CD8-positive, alpha-beta memory T cell (primary cell): ENCODE measurements at places on chromosomes 6 and 20.

DNA sequence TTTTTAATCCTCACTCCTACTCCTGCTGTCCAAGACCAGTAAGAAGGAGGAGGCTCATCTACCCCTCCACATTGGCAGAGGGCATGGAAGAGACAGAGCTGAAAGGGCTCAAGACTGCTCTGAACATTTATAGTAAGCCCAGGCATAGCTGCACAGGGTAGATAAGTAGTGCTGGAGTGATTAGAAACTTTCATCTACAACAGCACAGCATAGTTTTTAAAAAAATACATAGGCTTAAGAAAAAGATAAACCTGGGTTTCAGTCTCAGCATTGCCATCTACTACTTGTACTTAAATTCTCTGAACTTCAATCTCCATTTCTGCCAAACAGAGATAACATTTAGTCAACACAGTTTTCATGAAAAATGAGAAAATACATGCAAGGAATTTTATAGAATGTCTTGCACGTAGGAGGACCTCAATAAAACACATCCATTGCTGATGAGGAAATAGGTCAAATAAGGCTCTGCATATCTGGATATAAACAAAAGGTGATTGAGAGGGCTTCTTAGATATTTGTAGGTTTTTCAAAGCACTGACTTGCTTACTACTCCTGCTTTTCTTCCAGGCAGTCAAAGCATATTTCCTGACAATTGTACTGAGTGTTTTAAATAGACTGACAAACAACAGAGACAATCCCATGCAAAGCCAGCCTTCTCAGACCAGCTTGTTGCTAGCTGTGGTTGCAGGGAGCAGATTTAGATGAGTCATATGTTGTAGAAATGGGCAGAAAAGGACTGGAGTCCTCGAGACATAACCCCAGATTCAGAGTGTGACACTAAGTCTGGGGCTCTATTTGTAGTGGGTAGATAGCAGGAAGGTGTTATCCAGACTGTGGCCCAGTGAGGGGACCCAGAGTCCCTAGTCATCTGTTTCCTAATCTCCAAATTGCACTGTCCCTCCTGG, 107.4 kb upstream of the TAB2 start:
- DNase-seq, result no peak

DNA sequence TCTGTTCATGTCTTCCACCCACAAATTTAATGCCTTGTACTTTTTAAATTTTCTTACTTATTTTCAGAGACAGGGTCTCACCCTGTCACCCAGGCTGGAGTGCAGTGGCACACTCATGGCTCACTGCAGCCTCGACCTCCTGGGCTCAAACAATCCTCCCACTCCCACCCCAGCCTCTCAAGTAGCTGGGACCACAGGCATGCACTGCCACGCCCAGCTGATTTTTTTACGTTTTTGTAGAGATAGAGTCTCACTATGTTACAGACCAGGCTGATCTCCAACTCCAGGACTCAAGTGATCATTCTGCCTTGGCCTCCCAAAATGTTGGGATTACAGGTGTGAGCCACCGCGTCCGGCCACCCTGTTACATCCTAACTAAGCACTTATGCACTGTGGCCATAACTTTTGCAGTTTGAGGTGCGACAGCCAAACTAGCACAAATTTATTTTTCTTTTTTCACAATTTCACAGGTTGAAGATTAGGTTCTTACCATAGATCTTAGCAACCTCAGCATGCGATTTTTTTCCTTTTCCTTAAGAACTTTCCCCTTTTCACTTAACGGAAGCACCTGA, 92.1 kb downstream of the EPB41L2 start:
- DNase-seq, result no peak

- DNase-seq, result no peak
These were observed 104.8 kb downstream of the ARID1B start for GRCh38 chr6:156881687-156882629.

- DNase-seq, result no peak
These were observed 3.1 kb downstream of the MYL9 start for GRCh38 chr20:36544134-36545018.

GRCh38 chr6:96450770-96451130, 70.9 kb upstream of the UFL1 start:
- no peak for DNase-seq

DNA sequence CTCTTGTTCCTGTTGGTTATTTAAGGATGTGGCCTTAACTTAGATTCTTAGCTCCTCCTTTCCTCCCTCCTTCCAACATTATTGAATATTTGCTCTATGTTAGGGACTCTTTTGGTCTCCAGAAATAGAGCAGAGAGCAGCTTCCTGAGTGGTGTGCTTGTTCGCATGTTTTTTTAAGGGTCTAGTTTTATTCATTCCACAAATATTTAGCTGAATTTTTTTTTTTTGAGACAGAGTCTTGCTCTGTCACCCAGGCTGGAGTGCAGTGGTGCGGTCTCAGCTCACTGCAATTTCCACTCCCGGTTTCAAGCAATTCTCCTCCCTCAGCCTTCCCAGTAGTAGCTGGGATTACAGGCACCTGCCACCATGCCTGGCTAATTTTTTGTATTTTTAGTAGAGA, 169.2 kb downstream of the ZFAND3 start:
- DNase-seq, result no peak

GRCh38 chr6:170277893-170278742, 12.8 kb downstream of the DLL1 start:
- no peak for DNase-seq

DNA sequence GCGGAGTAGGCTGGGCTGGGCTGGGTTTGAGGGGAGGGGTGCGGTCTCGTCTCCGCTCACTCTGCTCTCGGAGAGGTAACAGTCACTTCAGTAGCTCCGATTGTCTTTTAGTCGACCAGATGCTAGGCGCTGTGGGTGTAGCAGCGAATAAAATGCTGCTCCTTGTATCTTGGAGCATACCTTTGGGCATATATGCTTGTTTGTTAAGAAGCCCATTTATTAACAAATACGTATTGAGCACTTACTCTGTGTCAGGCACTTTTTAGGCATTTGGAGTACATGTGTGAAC, 545 bp downstream of the ACTR5 start:
- DNase-seq, result no peak

GRCh38 chr20:64042054-64042781, 6.2 kb downstream of the C20orf204 start:
- DNase-seq, result no peak

GRCh38 chr6:159572439-159573110, 120.5 kb downstream of the SOD2 start:
- no peak for DNase-seq

GRCh38 chr20:962223-962622, 39.9 kb downstream of the RSPO4 start:
- DNase-seq, result no peak

- no peak for DNase-seq
These were observed 27.9 kb upstream of the SGK1 start for GRCh38 chr6:134345789-134346188.

- no peak for DNase-seq
These were observed 72.3 kb downstream of the FARS2 start for GRCh38 chr6:5333658-5334057.

DNA sequence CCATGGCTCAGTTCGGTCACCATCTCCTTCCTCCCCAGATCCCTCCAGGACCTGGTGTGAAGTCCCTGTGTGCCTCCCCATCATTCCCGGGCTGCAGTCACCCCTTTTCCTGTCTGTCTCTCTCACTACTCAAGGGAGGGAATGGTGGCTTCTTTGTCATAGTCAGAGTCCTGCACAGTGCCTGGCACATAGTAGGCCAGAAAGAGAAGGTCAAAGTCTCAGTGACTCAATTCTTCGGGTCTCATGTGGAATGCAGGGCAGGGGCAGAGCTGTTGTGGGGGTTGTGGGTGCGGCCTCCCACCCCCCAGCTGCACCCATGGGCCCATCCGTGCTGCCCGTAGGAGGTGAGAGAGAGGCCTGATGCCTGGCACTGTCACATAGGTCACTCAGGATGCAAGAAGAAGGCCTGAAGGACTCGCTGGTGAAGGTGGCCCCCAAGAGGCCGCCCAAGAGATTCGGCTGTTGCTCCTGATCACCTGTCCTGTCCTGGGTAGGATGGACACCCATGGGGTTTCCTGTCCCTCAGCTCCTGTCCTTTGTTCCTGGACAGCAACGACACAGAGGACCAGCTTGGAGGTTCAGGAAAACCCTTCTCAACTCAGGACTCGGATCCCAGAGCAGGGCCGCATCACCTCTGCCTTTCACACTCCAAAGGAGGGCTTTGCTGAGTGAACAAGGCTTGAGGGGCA, 34.1 kb downstream of the RAB44 start:
- no peak for DNase-seq

DNA sequence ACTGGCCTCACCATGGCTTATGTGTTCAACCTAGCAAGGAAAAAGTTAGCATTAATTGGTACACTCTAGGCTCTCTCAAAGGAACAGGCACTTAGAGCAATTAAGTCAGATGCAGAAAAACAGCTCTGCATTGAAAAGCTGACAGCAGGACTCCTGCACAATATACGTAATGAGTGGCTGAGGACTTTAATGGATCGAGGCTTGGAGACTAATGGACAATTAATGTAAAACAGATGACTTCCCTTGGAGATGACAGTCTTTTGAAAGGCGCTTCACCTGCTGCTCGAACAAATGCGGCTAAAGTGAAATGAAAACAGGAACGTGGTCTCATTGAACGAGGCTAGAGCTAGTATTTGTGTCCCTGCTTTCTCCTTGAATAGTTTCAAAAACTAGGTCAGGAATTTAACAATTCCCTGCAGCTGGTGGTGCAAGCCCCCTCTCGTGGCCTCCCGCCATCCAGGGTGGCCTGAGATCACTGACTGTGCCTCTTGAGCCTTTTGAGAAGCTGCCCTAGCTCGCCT, 137.1 kb downstream of the ELOVL4 start:
- DNase-seq, result no peak

- no peak for DNase-seq
These were observed 120.6 kb downstream of the LY86 start for GRCh38 chr6:6709106-6709505.

GRCh38 chr6:140537834-140538705, 1163.6 kb upstream of the CITED2 start:
- no peak for DNase-seq

DNA sequence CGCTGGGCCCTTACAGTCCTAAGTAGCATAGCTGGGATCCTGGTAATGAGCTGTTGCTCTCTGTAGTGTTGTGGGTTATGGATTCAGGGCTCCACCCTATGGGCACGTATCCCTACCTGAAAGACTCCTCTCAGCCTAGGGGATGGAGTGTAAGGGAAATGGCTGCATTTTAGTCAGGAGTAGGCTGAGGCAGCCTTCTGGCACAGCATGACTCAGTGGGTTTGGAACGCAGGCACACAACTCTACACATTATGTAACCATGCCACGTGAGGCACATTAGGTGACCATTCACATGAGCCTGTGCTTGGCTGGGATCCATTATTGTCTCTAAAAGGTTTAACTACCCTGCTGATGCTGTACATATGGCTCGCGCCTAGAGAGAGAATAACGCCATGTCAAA, 27.8 kb downstream of the HDDC2 start:
- DNase-seq, result no peak

GRCh38 chr20:43689165-43689564, 22.3 kb downstream of the MYBL2 start:
- DNase-seq, result no peak

GRCh38 chr6:105259913-105260889, 80.4 kb upstream of the POPDC3 start:
- no peak for DNase-seq

DNA sequence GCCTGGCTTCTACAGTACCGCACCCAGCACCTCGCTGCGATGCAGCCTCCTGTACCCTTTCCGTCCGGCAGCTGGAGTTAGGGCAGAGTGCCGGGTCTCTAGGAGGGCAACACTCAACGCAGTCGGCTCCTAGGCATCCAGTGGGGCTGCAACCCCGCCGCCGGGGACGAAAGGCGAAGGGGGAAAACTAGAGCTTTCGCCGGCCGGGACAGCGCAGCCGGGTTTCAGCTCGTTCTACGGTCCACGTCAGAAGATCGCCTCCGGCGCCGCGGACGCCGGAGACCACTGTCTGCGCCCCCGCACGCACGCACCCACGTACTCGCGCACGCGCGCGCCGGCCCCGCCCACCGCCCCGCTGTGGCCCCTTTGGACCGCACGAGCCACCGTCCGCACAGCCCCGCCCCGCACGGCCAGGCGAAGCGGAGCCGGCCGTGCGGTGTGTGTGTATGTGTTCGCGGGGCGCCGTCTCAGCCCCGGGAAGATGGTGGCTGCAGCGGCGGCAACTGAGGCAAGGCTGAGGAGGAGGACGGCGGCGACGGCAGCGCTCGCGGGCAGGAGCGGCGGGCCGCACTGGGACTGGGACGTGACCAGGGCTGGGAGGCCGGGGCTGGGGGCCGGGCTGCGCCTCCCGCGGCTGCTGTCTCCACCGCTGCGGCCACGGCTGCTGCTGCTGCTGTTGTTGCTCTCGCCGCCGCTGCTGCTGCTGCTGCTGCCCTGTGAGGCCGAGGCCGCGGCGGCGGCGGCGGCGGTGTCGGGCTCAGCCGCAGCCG, at the start of gene ATRN:
TSS of gene ATRN (plus strand) at position 392 of the 770 bp plus-strand sequence. CDS start at position 482, 90 bp downstream.
- DNase-seq, result peak; percentile 89

- DNase-seq, result no peak
These were observed 759.8 kb upstream of the CITED2 start for GRCh38 chr6:140134224-140134623.

DNA sequence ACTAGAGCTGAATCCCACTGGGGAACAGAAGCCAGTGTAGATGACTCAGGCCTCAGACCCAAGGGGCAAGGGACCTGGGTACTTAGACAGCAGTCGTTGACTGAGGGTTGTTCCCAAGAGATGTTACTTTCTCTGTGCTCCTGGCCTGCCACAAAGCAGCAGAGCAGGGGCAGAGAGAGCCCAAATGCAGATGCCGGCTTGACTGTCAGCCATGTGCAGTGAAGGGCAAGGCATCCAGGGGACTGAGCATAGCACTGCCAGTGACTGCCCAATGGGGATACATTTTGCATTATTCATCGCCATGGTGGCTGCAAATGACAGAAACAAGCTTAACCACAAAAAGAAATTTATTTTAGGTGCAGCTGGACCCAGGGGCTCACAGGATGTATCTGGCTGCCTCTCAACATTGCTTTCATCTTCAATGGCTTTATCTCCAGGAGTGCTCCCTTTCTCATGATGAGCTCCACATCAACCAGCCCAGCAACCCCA, 7.6 kb upstream of the TP53RK start:
- no peak for DNase-seq

DNA sequence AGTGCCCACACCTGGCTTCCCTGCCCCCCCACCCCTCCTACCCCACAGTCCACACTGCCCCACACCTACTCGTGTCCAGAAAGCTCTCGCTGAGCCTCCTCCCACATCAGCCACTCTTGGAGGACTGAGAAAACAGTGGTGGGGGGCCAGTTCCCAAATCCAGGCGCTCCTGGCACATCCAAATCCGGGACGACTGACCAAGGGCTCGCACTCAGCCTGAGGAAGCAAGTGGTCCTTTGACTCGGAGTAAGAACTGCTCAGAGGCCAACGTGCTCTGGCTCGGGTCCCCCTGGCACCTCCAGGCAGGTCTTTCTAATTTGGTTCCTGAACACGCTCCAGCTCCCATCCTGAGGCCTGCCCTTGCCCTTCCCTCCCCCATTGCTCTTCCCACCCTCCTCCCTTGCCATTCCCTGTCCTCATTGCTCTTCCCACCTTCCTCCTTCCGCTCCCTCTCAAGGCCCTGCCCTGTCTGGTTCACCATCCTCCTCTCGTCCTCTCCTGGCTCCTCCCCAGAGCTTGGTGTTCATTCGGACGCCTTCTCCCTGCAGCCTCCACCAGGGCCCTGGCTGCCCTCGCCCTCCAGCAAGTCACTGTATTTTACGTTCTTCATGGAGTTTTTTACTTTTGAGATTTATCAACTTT, 83.6 kb downstream of the THBS2 start:
- no peak for DNase-seq
